ENCODE measurements at places on chromosomes 16 and 17.

- no peak for DNase-seq
Measured at GRCh38 chr17:82930924-82931698, 91.3 kb upstream of the ZNF750 start.

GRCh38 chr17:77242118-77242851 is 101.5 kb downstream of the SEC14L1 start:
- no peak for DNase-seq

GRCh38 chr16:25140459-25140858 is 28.9 kb downstream of the LCMT1 start:
- DNase-seq, result no peak

GRCh38 chr16:85002608-85003007 is 8.7 kb downstream of the ZDHHC7 start:
- DNase-seq, result no peak

DNA sequence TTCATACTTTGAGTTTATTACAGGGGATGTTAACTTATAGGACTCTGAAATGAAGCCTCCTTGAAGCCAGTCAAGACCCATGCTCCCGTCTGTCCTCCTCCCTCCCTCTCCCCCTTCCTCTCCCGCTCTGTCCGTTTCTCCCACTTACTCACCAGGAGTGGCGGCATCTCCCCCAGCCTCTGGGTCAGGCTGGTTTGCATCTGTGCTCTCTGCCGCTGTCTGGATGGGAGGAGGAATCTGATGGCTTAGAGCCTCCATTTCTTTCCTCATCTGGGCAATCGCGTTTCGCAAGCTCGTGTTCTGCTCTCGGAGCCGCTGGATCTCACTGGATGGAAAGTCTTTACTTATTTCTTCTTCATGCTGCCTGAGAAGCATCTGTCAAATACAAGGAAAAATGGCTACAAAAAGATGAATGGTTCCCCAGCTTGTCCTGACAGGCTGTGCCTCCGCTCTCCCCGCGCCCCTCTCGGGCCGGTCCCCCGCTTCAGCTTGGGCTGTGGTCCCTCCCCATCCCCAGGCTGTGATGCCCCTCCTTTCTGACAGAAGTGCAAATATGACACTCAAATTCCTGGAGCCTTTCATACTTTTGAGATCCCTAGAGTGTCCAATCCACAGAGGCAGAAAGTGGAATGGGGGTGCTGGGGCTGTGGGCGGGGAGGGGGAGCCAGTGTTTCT is 40.0 kb downstream of the CCDC57 start:
- DNase-seq, result no peak
